Stimulated activated CD4-positive, alpha-beta T cell treated with anti-CD3 and anti-CD28 coated beads, Interleukin-4, amount 100 ng/mL, for 1 hour (primary cell): ENCODE measurements at places on chromosomes 7 and 10.

GRCh38 chr7:133863362-133864061 lies 263.6 kb upstream of the LRGUK start:
- no peak for DNase-seq

- no peak for DNase-seq
Observed at GRCh38 chr7:65978891-65979582, 3.0 kb downstream of the GUSB start.

DNA sequence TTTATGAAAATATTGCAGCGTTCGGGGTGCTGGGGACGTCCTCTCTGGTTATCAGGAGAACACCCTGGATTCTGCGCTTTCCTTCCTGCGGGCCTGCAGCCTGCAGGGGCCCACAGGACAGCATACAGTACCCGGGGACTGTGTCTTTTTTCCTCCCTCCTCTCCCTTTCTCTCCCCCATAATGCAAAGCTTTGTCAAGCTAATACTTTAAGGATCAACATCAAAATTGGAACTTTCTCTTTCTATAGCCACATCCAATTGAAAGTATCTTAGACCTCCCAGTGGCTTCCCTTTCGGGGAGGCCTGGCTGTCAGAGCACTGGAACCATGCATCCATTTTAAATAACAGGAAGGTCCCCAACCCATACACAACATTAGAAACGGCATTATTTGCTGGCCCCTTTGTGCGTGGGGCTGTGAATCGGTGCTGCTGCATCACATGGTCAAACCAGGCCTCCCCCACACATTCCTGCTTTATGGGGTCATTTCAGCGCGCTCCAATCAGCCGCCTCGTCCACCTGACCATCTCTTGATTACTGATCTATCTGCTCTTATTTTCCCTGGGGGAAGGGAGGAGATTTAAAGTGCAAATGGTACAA lies 505.1 kb downstream of the DNAJB6 start:
- no peak for DNase-seq

DNA sequence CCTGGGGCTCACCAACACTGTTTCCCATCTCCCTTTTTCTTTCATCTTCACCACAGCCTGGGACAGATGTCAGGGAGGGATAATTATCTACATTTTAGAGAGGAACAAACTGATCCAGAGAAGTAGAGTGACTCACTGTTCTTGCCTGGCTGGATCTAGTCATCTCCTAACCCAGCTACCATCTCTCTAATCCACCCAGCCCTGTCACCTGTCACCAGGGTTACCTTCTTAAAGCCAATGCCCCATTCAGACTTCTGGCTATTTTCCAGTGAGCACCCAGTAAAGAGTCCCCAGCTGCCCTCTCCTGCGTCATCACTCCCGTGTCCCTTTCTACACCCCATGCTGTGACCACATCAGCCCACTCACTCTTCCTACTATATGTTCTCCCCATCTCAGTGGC lies 68.4 kb upstream of the DUSP5 start:
- DNase-seq: no peak

- no peak for DNase-seq
Observed at GRCh38 chr7:50953820-50954219, 171.1 kb upstream of the GRB10 start.

- no peak for DNase-seq
Observed at GRCh38 chr10:381805-382204, 246.6 kb downstream of the ZMYND11 start.

- DNase-seq: no peak
Observed at GRCh38 chr10:132906836-132907235, 35.5 kb downstream of the CFAP46 start.

DNA sequence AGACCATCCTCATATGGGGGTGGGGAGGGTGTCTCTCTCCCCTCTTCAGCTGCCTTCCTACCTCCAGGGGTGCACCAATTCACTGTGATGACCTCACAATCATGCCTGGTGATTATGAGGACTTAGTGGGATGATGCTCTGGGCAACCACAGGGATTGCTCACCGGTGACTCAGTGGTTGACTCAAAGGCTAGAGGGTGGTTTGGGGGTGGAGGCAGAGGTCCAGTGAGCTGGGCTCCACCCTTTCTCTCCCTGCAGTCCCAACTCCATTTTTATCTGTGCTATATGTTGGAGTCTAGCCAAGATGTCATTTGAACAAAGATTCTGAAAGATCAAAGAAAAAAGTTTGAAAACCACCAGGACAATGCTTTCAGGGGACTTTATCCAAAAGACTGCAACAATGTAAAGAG lies 286.9 kb downstream of the KCNMA1 start:
- DNase-seq: no peak

GRCh38 chr7:155071121-155071651 lies 1.1 kb downstream of the HTR5A start:
- no peak for DNase-seq

DNA sequence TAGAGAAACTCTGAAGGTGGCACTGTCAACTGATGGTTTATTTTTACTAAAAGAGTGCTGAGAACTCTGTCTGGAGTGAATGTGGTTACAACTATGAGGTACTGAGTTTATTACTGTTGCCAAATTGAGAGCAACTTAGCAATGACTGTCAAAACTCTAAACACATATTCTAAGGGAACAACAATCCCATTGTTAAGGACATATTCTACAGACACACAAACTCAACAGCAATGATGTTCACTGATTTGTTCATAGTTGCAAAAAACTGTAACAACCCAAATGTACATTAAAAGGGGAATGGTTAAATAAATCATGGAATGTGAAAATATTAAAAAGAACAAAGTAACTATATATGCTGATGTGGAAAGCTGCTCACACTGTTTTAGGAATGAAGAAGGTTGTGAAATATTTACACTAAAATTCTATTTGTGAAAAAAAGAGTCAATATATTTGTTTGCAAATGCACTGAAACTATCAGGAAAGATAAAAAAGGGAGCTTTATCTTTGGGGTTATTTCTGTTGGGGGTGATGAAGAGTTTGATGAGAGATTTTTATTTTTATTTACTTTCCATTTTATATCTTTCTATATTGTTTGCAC lies 12.9 kb downstream of the PON2 start:
- DNase-seq: no peak

DNA sequence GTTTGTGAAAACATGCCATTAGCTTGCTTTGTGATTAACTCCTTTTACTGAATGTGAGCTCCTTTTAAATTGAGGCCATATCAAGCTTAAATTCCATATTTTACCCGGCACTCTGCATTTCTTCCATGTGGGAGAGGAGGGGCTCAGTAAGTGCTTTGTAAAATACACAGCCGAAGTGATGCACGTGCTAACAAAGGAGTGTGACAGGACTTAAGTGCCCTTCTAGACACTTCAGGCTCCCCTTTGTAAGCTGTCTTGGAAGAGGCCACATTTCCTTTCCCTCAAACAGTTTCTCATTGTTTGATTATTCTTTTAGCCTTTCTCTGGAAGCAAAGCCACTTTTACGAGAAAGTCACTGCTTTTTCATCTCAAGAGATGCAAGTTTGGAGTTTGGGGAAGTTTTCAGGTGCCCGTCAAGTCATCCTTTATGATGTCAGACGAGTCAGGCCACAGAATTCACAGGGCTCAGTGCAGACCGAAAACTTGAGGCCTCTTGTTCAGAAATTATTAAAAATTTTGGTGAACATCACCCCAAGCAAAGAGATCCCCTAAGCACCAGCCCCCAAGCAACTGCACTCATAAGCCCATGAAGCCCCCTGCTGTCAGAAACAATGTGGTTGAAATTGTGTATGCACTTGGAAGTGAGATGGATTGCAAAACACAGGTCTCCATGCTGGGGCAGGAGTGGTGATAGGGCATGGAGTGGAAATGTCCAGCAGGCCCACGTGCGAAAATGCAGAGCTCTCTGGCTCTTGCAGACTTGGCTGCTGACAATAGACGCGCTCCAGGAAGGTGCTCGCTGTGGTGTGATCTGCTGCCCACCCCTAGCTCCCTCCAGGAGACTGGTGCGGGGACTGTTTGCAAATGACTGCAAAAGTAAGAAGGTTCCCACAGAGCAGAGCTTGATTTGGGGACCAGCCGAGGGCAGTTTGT lies 11.5 kb downstream of the IKZF1 start:
- no peak for DNase-seq

- DNase-seq: no peak
Observed at GRCh38 chr7:108294595-108294994, 161.6 kb downstream of the NRCAM start.

DNA sequence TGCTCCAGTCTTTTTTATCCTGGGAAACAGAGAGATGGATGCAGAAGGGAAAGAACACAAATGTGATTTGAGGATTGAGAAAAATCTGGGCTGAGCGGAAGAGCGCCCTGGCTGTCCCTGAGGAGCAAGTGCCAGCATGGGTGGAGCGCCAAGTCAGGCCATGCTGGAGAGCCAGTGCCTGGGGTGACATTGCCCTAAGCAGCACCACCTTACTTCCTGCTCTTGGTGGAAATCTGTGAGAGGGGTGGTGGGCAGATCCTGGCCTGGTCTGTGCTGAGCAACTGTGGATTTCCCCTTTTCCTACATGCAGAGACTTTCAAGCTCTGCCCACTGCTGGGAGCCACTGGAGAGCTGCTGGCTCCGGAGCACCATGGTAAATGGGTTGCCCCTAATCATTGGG lies 36.9 kb downstream of the DDIT4 start:
- DNase-seq: no peak

- no peak for DNase-seq
Observed at GRCh38 chr7:17108049-17108584, 190.3 kb upstream of the AHR start.

DNA sequence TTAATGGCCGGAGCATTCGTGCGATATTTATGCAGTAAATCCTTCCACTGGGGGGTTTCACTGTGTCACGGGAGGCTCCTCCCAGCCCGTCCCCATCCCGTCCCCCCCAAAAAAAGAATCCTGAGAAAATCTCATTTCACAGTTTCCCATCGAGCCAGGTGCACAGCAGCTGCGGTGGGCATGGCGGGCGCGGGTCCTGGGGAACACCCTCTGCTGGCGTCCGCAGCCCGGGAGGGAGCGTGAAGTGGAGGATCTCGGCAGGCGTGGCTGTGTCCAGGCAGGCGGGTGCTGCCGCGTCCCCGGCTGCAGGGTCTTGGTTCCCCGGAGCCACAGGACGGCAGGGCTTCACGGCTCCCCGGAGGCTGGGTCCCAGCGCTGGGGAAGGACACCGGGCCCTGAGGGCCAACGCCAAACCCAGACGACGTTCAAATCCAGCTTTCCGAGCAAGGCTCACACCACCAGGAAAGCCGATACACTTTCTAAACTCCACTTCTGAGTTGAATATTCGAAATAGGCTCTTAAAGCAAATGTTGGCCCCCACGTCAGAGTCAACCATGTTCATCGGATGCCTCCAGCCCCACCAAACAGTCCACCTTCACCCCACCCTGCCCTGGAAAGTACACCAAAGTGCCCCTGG lies 55.7 kb downstream of the PDGFA start:
- no peak for DNase-seq

DNA sequence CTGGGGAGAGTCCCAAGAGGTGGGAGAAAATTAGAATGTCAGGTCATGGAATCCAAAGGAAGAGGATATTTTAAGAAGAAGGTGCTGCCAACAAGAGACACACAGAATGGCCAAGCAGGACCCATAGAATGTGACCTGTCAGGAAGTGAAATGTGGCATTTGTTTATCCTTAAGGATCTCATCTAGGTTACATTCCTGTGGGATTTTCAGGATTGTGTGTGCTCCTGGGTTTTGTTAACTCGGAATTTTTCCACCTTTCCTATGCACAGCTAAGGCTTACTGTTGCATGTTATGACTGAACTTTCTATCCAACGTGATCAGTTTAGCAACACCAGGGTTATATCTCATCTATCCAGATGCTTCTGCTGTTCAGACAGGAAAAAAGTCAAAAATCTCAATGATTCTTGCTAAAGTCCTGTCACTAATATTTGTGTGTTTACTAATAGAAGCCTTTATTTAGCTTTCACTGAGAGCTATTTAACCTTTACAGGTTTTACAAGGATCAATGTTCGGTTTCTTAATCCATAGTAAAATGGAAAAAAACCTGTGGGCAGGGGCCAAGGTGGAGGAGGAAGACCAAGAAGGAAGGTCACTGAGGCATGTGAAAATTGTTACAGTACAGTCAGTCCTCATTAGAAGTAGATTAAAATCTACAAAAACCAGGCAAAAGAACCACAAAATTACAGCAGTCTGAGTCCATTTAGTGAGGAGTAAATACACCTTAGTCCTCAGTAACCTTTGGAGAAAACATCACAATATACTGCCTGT lies 437.8 kb upstream of the NPVF start:
- DNase-seq: no peak

DNA sequence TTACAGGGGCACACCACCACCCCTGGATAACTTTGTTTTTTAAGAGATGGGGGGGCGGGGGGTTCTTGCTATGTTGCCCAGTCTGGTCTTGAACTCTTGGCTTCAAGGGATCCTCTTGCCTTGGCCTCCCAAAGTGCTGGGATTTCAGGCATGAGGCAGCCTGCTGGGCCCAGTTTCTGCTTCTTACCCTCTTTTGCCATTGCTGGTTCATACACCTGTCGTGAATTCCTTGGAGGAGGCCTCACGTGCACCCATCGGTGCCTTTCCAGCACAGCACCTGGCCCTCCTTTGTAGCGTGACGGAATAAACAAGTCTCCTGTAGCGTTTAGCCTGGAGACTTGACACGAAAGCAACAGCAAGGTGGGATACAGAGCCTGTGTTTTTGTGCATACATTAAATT lies 75.5 kb downstream of the CARD11 start:
- no peak for DNase-seq

DNA sequence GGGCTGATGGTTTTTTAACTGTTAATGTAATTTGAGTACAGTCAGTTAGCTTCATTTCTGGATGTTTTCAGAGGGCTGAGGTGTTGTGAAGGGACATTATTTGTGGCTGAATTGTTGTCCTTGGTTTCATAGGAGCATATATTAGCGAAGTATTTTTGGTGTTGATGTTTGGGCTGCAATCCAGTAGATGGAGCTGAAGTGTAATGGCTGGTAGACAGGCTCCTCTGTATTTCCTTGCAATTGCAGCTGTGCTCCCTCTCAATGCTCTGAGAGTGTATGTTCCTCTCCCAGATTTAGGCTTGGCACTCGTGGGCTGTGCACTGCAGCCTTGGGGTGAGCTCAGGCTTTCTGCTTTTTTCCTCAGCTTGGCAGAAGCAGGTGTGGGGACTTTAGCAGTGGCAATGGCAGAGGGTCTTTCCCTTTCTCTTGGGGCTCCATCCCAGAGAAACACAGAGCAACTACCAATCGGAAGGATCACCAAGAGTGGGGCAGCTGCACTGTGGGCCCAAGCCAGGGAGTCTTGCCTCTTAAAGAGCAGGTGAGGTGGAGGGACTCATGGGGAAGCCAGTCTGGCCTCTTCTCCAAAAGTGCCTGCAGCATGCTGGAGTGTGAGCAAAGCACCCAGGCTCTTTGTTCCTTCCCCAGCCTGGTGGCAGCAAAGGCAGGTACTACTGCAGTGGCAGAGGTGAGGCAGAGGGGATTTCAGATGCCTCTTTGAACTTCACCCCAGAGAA lies 544.4 kb downstream of the SH2D4B start:
- no peak for DNase-seq

GRCh38 chr7:31234836-31235605 lies 105.5 kb downstream of the NEUROD6 start:
- no peak for DNase-seq

DNA sequence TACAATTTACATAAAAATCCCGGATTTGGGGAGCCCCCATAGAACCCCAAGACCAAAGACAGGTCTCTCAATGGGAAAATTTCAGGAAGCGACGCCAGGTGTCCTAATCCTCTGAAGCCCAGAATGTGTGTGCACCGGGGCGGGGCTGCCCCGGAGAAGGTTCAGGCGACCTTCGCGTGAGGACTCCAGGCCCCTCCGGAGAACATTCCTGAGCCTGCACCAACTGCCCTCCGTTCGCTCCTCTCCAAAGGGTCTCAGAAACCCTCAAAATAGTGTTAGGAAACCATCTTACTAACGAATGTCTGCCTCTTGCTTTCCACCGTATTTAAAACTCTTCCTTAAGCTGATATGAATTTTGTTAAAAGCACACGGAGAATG lies 78.5 kb upstream of the INSIG1 start:
- DNase-seq: no peak

GRCh38 chr10:633279-634245 lies 55.9 kb downstream of the DIP2C start:
- DNase-seq: no peak
